ENCODE measurements at places on chromosomes 1 and 21. TPM values are rescaled to one million over a fixed set of nuclear protein-coding genes. Genes with fewer than 3 reads are reported as not detected.

DDAH1 gene
- total RNA-seq = 20.7 TPM

MYOC gene
- not detected for total RNA-seq

HPDL gene
- not detected for total RNA-seq

CD1B gene
- total RNA-seq = not detected

PTPN22 gene
- total RNA-seq = 0.74 TPM

GJA9 gene
- total RNA-seq = not detected

CORT gene
- total RNA-seq = not detected

GJB3 gene
- total RNA-seq = 0.74 TPM

FMO3 gene
- total RNA-seq = 0.57 TPM

CAMTA1 gene
- total RNA-seq = 97.5 TPM

CTSE gene
- total RNA-seq = not detected

MAN1C1 gene
- total RNA-seq = 1.5 TPM

KLHL21 gene
- total RNA-seq = 18.2 TPM

Data from A172 (cell line).